ENCODE measurements at places on chromosomes 3 and 15.

GRCh38 chr3:125058529-125058928 lies 2.7 kb upstream of the HEG1 start:
- DNase-seq: no peak

DNA sequence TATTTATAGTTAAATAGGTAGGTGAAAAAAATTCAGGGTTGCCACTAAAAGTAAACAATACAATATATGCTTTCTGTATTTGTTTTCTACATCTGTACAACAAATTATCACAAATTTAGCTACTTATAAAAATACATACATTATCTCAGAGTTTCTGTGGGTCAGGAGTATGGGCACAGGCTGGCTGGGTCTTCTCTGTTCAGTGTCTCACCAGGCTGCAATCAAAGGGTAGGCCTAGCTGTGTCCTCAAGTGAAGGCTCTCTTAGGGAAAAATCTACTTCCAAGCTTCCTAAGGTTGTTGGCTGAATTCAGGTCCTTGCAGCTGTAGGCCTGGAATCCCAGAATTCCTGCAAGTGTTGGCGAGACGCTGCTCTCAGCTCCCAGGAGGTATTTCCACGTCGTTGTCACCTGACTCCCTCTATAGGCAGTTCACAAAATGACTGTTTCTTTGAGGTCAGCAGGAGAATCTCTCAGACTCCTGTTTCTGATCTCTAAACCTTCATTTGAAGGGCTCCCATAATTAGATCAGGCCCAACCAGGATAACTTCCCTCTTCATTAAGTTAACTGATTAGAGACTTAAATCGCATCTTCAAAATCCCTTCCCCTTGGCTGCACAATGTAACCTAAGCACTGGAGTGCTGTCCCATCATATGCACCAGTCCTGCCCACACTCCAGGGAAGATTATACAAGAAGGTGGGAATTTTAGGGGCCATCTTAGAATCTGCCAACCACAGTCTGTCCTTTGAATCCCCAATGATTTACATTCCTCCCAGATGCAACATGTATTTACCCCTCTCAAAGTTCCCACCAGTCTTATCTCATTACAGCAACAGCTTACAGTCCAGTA lies 296.6 kb downstream of the SUCLG2 start:
- no peak for DNase-seq

- no peak for DNase-seq
These were observed 60.6 kb downstream of the SLC12A8 start for GRCh38 chr3:125151916-125152315.

GRCh38 chr15:90059208-90059985 lies 42.9 kb downstream of the IDH2 start:
- DNase-seq: no peak

DNA sequence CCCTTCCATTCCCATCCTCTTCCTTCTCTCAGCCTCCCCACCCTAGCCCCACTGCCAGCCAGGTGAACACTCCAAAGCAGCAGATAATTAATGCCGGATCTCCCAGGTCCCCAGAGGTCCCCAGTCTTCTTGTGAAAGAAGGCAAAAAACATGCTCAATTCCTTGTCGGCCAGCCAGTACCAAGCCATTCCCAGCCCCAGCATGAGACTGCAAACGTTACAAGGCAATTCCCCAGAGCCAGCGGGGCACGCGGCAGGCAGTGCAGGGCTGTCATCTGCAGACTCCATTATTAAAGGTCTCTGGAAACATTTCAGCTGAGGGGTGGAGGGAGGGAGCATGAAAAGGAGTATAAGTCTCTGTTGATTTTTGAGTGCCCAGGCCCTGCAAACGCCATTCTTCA lies 117.8 kb downstream of the XXYLT1 start:
- DNase-seq: no peak

- DNase-seq: no peak
These were observed 66.1 kb downstream of the RPN1 start for GRCh38 chr3:128584412-128585020.

DNA sequence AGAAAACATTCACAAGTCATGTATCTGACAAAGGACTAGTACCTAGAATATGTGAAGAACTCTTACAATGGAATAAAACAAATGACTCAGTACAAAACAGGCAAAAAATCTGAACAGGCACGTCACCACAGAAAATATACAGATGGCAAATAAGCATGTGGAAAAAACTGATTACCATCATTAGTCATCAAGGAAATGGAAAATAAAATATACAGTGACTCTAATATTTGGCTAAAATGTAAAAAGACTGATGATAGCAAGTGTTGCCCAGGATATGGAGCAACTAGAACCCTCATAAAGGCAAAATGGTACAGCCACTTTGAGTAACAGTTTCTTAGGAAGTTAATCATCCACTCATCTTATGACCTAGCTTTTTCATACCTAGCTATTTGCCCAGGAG lies 95.8 kb upstream of the ABHD17C start:
- no peak for DNase-seq

DNA sequence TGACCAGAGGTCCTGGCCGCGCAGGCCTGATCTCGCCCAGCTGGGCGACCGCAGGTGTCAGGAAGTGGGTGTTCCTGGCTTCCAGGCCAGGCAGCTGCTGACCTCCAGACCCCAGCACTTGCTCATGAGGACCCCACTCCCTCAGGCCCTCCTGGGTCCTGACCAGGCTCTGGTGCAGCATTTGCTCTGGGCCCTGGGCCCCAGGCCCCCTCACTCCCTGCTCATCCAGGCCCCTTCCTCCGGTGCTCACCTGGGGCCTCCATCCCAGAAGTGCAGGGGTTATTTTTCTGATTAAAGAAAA lies 7.7 kb upstream of the ROPN1B start:
- DNase-seq: no peak

- DNase-seq: no peak
These were observed 11.6 kb downstream of the OXTR start for GRCh38 chr3:8757551-8758518.

- no peak for DNase-seq
These were observed 264.5 kb upstream of the RASGRP1 start for GRCh38 chr15:38829086-38829485.

All from cortex of kidney (tissue), 1 donor.